AG04450 (cell line): ENCODE measurements at places on chromosomes 2 and 18.
A peak's percentile ranks its signal among the peaks of the same experiment; 100 is the strongest.

- no peak for DNase-seq
Observed at GRCh38 chr18:60649107-60649506, 276.5 kb upstream of the MC4R start.

GRCh38 chr2:80510716-80511115, 206.2 kb upstream of the LRRTM1 start:
- no peak for DNase-seq

GRCh38 chr2:38734299-38735058, 16.7 kb downstream of the SRSF7 start:
- DNase-seq = no peak

DNA sequence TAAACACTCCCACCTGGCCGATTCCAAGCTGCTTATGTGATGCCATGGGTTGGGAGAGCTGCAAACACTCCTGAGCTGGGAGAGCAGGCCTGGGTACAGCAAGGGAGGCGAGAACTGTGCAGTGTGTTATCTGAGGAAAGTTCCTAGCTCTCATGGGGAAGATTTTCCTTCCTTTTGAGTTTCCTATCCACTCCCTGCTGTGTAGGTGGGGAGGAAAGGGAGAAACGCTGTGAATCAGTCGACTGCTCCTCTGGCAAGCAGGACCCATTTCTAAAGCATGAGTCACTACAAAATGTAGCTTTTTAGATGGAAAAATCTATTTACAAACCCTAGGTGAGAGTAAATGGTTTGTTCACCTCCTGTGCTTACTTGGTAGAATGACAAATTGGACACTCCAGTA, 80.4 kb downstream of the SH3RF3 start:
- peak; percentile 59 for DNase-seq

DNA sequence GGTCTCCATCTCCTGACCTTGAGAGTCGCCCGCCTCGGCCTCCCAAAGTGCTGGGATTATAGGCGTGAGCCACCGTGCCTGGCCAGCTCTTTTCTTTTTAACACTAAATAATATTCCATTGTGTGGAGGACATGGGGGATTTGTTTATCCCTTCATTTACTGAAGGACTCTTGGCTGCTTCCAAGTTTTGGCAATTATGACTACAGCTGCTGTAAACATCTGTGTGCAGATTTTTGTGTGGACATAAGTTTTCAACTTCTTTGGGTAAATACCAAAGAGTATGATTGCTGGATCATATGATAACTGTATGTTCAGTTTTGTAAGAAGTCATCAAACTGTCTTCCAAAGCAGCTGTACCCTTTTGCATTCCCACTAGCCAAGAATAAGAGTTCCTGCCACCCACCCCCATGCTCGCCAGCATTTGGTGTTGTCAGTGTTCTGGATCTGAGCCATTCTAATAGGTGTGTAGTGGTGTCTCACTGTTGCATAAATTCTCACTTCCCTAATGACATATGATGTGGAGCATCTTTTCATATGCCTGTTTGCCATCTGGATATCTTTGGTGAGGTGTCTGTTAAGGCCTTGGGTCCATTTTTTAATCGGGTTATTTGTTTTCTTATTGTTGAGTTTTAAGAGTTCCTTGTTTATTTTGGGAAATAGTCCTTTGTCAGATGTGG, 52.2 kb downstream of the TNFRSF11A start:
- no peak for DNase-seq

- no peak for DNase-seq
Observed at GRCh38 chr18:58671632-58672564, 633 bp downstream of the MALT1 start.

- DNase-seq = no peak
Observed at GRCh38 chr18:49668574-49669275, 106.9 kb downstream of the LIPG start.

GRCh38 chr18:68940039-68940438, 142.2 kb downstream of the CCDC102B start:
- DNase-seq = no peak

GRCh38 chr2:158509928-158510797, 53.4 kb downstream of the PKP4 start:
- no peak for DNase-seq

DNA sequence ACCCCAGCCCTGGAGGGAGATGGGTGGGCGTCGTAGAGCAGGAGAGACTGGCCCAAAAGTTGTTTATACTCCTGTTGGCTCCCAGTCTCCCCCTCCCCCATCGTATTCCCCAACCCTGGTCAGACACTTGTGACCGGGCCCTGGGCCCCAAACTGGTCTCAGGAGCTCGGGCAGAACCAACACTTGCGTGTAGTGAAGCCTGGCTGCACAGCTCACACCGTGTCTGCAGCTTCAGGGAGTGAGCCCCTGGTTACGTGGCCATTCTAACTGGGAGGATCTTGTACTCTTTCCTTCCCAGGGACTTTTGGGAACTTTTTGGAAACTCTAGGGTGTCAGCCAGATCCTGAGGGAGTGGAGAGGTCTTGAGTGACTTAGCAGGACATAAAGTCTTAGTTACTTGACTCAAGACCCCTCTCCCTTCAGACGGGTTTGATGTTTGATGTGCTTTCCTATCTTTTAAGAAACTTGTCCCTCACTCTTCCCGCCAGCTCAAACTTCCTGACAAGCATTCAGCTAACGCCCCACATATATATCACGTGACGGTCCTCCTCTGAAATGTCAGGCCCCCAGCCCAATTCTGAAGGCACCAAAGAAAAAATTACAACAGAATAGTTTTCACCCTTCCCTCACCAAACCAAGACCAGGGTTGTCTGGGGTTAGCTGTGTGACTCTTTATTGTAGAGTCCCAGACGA, 2.3 kb downstream of the PKDCC start:
- no peak for DNase-seq

GRCh38 chr2:121185571-121186074, 99.4 kb downstream of the TFCP2L1 start:
- DNase-seq = no peak

DNA sequence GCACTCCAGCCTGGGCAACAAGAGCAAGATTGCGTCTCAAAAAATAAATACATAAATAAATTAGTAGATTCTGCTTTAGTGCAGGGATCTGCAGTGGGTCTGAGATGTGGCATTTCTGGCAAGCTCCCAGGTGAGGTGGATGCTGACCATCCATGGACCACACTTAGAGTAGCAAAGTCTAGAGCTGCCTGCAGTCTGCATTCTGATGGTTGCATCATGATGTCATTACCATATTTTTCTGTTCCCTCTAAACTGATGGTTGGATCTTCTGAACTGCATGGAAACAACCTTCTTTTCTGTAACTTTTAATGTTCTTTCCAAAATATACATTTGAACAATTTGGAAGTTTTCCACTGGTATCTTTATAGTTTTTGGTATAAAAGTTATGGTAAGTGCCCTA, 42.9 kb downstream of the MYL12B start:
- no peak for DNase-seq

GRCh38 chr2:236700703-236701102, 131.1 kb downstream of the ACKR3 start:
- DNase-seq = no peak

DNA sequence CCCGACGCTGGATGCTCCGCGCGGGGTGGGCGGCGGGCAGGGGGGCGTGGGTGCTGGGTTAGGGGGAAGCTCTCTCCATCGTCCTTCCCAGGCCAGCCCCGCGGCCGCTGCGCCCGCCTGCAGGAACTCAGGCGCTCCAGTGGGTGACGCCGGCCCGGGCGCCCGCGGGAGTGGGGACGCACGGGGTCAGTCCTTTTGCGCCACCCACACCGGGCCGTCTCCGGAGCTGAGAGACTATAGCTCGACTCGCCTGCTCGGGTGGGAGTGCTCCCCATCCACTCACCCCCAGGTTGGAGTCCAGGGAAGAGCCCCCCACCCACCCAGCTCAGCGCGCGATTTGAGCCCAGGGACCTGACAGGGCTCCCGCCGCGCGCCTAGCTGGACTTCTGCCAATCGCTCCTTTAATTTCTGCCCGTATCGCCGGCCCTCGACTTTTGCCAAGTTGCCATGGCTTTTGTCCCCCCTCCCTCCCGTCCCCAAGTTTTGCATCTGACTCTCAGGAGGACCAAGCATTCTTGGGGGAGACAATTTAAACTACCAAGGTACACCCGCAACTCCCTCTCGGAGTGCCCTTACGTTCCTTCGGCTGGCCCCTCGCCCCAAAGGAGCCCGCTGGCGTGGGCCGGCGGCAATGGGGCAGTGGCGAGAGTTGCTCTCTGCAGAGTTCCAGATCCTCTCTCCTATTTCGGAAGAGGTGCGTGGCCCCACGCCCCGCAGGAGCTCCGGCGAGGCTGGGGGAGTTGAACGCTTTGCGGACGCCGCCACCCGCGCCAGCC, 205.8 kb upstream of the SMAD2 start:
- no peak for DNase-seq

DNA sequence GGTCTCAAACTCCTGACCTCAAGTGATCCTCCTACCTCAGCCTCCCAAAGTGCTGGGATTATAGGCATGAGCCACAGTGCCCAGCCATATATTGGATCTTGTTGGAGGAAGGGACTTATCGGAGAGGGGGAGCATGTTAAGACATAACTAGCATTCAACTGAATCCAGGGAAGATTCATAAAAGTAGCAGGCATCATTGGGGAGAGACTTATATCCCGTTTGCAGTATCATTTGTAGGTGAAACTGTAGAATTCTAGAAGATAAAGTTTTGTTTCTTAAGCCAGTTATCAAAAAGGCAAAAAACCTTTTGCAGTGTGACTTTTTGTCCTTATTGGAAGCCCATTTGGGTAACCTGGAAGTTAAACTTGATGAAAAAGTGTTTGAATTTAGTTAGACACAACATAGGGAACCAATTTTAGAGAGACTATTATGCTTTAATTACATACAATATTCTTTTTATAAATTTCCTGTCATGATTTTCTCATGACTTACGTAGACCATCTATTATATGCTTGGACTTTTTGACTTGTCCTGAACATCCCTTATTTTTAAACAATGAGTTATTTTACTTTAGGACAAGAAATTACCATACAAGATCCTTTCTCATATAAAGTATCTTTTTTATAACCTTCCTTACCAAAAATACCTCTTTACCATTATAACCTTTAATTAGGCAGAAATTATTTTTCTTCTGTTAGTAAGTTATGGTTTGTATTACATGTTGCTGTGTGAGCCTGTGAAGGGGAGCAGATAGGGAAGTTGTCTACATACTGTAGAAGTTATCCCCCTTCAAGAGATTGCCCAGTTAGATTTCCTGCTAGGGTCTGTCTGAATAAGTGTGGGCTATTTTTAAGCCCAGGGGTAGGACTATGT, 20.3 kb downstream of the RAB3GAP1 start:
- DNase-seq = no peak

- DNase-seq = no peak
Observed at GRCh38 chr2:24815171-24815570, 21.9 kb downstream of the CENPO start.

DNA sequence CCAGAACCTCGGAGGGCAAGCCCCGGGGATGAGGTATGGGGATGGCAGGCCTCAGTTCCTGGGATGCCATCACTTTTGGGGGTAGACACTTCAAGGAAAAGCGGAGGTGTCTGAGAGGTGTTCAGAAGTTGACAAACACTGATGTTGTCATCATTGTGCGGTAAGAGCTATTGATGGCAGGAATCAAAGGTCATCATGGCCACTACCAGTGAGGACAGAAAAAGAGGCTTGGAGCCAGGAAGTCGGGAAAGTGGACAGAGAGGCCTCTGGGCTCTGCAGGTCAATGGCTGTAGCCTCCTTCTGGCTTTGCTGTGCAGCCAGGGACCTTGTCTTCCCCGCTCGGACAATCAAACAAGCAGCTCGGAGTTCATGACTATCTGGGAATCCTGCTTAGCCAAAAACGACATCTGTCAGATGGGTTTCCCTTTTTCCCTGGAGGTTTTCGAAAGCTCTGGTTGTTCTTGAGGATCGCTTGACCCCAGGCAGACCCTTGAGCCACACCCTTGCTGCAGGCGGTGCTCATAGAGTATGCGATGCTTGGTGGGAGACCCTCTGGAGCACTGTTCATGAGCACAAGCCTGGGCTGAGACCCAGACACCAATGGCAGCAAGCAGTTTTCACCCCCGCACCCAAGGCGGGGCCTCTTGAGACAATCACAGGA, 19.4 kb downstream of the ACKR3 start:
- DNase-seq = no peak

DNA sequence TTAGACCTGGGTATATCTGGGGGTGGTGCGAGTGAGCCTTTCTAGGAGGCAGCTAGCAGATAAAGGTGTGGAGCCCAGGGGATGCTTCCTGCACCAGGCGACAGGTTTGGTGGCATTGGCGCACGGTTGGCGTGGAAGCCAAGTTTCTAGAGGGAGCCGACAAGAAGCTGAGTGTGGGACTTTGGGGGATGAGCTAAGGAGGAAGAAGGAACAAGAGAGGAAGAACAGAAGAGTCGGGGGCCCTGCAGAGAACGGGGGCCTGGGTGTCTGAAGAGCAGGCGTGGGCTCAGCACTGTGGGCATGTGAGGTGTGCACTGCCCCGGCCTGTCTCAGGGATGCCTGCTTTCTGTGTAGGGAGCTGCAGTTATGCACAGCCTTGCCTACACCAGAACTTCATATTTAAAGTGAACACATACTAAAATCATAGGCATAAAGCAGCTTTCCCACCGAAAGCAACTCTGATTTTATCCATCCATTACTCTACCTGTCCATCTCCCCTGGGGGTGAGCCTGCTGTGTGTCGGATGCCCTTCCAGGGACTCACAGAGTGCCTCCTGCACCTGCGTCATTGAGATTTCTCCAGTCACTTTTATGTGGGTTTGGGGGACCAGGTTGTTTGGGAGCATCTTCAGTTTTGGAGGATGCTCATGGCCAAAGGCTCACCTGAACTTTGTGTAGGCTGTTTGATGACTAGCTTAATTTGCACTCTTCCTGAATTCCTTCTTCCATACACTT, 149.7 kb downstream of the LDLRAD4 start:
- no peak for DNase-seq
